ENCODE measurements at places on chromosomes 7 and 10.

DNA sequence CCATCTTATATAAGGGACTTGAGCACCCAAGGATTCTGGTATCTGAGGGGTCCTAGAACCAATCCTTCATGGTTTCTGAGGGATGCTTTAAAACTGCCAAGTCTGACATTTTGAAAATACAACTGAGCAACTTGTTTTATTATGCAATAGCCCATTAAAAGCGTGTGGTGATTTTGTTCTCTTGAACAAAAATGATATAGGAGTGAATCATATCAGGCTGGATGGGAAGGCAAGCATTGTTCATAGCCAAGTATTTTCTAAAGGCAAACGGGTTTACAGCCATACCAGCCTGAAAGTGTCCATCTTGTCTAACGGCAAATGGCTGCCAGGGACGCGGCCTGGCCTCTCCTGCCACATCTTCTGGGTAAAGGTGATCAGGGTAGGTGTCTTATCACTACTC, 23.4 kb downstream of the RPP38 start:
- no peak for DNase-seq

GRCh38 chr10:49164559-49165188, 23.5 kb downstream of the TMEM273 start:
- DNase-seq = peak; percentile 70

- DNase-seq = no peak
These were observed 17.9 kb downstream of the CROT start for GRCh38 chr7:87363342-87363741.

DNA sequence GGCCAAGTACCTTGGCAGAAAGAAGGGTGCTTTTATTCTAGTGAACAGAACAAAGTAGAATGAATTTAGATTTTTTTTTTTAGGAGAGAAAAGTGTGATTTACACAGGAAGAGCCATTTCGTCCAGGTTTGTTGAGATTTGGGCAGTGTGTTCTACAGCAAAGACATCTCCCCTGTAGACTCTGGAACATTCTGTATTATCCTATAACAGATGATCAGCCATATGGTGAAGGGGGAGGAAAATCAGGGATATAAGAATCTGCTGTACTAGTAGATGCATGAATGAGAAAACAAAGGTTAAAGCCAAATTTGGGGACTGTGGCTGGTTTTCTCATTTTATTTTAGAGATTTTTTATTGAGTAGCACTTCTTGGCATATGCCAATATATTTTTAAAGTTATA, 453.7 kb upstream of the LRRTM3 start:
- DNase-seq = no peak

GRCh38 chr7:150791304-150791703, 8.9 kb downstream of the TMEM176B start:
- DNase-seq = no peak

GRCh38 chr7:102953406-102953805, 40.6 kb downstream of the LRRC17 start:
- no peak for DNase-seq

- DNase-seq = no peak
These were observed 725.1 kb downstream of the SORCS1 start for GRCh38 chr10:106439366-106439765.

GRCh38 chr10:113987156-113987555, 56.5 kb upstream of the ADRB1 start:
- no peak for DNase-seq

- DNase-seq = no peak
These were observed 43.2 kb downstream of the ZNF467 start for GRCh38 chr7:149729983-149730801.

- DNase-seq = no peak
These were observed 563.6 kb upstream of the SEMA3D start for GRCh38 chr7:85750454-85750949.

DNA sequence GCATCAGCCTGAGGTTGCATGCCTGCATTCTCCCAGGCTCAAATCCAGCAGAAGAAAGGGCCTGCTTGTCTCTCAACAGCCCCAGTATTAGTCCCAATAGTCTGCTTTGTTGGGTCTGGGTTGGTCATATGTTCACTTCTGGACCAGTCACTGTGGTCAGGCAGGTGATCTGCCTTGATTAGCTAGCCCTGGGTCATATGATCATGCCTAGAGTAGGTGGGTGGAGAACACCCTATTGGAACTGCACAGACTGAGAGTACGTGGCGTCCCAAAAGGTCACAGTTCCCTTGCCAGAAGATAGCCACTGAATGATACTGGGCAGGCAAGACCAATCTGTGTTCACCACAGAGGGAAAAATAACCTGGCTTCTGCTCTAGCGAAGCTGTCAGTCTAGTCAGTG, 80.1 kb downstream of the SH2D4B start:
- DNase-seq = no peak

DNA sequence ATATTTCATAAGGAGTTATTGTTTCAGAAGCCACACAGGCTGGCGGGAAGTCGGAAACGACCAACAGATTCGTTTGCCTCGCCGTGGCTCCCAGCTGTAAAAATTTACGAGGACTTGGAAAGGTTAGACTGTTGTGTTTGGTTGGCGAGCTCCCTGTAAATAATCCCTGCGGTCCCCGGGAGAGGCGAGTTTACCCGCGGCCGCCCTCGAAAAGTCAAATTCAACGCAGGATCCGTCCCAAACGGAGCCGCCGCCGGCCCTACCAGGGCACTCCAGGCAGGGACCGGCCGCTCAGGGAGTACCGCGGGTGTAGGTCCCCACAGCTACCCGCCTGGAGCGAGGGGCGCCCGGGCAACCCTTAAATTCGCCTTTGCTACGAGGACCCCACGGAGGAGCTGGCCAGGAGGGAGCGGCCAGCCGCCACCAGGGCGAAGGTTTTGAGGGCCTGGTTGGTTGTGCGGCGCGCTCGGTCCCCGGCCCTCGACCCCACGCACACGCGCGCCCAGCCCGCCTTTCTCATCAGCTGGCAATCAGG, 726 bp upstream of the HOXA9 start:
- peak; percentile 71 for DNase-seq

DNA sequence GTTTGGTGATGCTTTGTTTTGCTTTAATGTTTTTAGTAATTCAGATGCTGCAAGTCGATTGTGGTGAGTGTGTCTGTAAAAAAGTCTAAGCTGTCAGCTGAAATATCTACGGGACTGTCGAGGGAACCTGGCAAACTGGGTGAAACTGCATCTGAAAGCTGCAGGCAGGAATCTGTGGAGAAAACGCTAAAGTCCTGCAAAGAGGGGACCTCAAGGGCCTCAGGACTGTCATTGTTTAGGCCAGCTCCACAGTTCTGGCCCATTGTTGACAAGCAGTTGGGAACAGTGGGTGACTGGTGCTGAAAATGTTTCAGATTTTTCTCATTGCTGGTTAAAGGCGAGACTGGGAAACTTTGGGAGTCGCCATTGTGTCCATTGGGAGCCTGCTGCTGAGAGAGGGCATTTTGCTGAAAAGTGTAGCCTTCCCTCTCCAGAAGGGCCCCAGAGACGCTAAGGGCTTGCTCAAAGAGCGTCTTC, 1.8 kb downstream of the HOXA2 start:
- DNase-seq = no peak

DNA sequence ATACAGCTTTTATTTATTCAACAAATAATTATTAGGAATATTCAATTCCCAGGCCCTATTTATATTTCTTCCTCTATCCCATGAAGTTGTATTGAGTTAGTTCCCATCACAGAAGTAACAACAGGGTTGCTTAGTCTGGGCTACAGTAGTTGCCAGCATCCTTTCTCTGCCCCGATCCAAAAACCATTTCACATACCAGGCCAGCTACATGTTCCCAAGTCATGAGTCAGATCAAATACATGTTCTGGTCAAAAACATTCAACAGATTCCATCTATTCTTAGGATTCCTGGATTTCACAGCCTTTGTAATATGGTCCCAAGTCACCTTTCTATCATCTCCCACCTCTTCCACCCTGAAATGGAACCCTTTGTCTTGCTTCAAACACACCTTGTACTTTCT, 91.6 kb downstream of the RAB11FIP2 start:
- DNase-seq = no peak

DNA sequence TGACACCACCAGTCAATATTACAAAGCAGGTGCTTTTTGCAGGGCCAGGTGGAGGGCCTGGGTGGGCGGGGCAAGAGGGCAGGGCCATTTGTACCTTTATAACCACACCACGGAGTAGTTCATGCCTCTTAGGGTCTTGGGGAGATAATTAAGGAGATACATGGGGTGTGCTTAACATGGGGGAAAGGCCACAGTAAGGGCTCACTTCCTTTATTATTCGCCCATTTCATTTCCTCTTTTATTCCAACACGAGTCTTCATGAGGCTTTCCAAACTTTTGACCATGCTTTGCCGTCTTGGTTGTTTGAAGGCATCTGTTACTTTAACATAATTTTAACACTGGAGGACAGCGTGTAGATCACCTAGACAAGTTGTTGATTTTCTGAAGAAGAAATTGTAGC, 33.3 kb upstream of the LYZL2 start:
- DNase-seq = no peak

DNA sequence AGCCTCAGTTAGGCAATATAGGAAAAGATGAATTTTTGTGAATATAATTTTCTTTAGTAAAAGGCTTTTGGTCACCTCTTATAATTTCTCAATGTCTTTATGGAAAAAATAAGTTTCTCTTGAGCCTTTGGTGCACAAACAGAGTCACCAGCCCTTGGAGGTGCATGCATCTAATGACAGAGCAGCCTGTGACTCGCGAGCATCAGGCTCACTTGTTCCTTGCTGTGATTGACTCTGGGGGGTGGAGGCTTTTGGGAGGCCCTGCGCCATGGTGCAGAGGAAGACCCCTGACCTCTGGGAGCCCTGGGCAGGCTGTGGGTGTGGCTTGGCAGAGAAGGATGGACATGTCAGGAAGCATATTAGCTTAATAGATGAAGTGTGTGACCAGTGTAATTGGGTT, 60.2 kb downstream of the FIGNL1 start:
- DNase-seq = no peak

DNA sequence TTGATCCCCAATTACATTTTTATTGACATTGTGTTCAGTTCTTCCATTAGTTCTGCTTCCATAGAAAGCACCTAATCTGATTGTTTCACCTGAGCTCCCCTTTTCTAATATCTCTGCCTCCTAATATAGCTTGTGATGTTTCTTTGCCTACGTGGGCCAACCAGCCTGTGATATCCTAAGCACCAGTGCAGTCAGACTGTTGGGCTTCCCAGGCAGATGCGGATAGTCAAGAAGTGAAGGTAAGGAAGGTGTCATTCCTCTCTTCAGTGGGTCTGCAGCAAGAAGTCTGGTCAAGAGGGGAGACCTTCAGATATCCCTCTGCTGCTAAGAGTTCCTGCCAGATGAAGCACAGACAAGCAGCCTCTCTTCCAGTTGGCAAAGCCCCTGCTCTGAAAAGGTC, 16.2 kb upstream of the DGKI start:
- no peak for DNase-seq

DNA sequence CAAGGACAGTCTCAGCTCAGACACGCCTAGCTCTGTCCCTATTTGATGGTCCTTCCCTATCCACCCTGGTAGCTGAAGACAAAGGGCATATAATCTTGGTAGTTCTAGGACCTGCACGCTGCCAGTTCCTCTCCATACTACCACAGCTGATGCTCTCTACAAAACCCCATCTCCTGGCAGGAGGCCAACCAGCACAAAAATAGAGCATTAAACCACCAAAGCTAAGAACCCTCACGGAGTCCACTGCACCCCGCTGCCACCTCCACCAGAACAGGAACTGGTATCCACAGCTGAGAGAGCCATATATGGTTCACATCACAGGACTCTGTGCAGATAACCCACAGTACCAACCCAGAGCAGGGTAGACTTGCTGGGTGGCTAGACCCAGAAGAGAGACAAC, 299.4 kb downstream of the LRRTM3 start:
- DNase-seq = no peak

- DNase-seq = no peak
These were observed 5.0 kb downstream of the PAOX start for GRCh38 chr10:133384071-133384470.

- DNase-seq = no peak
These were observed 15.9 kb downstream of the RNF133 start for GRCh38 chr7:122682815-122683550.

DNA sequence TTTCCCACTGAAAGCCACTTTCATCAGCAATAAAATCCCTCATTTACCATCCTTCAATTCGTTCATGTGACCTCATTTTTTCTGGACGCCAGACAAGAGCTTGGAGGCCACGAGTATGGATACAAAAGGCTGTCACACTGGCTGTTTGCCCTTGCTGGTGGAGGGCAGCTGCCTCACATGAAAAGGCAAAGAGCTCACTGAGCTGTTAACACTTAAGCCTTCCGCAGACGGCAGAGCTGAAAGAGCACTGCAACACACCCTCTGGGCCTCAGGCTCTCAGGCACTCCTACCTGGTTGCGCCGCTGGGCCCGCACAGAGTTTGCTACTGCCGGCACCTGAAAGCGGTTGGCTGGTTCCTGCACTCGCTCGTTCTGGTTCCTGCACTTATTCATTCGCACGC, 193.5 kb downstream of the CFTR start:
- DNase-seq = no peak

GRCh38 chr7:41592794-41593193, 110.1 kb downstream of the INHBA start:
- DNase-seq = no peak

DNA sequence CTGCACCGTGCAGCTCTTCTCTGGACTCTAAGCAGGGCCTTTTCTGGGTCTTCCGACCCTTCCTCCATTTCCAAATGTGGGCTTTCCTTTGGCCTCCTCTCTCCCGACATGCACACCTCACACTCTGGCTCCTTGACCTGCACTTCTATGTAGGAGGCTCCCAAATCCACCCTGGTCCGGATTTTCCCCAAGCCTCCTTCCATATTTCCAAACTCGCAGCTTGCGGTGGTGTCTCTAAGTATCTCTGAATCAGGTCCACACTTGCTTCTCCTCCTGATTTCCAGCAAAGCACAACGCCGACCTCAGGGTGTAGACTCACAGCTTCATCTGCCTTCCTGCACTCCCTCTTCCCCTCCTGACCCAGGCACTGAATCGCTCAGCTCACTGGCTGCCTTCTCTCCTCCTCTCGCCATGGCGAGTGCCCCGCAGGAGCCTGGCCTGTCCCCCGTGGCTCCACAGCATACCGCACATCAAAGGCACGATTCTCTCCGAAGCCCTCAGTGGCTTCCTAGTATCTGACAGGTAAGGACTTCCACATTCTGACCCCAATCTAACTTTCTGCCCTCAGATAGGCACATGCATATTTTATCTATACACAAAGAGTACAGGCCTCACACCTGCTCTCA, 27.8 kb downstream of the DIP2C start:
- DNase-seq = no peak
